ENCODE measurements at places on chromosomes 2 and 18.

DNA sequence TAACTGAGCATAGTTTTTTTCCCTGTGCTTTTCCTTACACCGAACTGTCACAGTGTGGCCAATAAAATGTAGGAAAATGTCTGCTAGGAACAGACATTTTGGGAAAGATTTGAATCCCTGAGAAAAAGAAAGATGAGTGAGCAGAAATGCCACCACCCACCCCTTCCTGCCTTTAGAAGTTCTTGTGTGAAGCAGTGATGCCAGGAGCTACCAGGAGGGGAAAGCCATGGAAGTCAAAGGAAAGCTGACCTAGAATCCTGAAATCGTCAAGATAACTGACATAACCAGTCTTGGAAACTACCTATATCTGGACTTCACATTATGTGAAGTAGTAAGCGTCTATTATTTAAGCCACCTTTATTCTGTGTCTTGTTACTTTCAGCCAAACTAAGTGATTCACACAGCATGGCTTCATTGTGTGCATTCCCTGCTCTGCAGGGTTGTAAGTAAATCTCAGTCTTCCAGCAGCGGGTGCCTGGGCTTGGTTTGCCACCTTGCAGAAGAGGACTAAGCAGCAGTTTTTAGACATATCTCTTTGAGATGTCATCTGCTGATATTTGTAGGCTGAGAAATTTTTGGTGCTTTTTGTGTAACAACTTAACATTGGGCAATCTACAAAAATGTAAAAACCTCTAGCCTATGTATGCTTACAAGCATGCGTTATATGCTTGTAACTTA, 11.2 kb upstream of the SPRED2 start:
- no peak for DNase-seq

GRCh38 chr2:207506426-207506825, 23.3 kb upstream of the CREB1 start:
- DNase-seq: no peak

- DNase-seq: no peak
Measured at GRCh38 chr2:45591073-45591472, 20.0 kb downstream of the SRBD1 start.

DNA sequence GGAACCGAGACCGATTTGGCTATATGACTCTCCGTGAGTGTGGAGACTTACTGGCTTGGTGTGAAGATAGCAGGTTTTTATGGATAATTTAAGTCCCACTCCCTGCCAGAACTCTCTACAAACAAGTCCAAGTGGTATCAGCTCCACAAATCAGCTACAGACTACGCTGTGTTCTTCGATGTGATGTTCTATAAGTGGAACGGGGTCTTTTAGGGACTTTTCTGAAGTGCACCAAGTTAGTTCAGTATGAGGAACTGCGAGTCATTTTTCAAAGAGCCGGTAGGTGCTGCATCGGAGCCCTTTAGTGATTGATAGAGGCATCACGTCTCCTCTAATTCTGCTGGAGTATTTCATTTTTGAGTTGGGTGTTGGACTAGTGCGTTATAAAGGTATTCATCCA, 107.1 kb downstream of the TSHZ1 start:
- DNase-seq: no peak

- no peak for DNase-seq
Measured at GRCh38 chr2:29744976-29745375, 176.4 kb downstream of the ALK start.
